Esophagus squamous epithelium (tissue), 5 donors: ENCODE measurements at places on chromosomes 11 and 22. TPM values are rescaled to one million over a fixed set of nuclear protein-coding genes. Genes with fewer than 3 reads are reported as not detected.

DNA sequence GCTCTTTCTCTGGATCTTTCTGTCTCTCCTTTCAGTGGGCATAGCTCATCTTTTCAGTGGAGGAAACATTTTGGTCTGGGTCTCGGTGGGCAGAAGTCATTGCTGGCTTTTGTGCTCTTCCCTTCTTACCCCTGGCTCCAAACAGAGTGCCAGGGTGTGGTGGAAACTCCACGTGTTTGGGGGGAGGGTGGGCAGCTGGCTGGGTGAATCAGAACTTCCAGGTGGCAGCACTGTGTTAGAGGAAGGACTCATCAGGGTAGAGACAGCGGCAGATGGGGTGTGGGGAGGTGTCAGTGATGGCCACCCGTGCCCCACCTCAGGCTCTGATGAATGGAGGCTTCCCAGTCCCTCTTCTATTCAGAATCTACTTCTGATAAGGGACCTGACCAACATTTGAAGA lies 114.0 kb downstream of the GRIK4 start:
- DNase-seq, result no peak

GRCh38 chr11:129308241-129308865 lies 67.3 kb upstream of the BARX2 start:
- no peak for DNase-seq

GRCh38 chr11:2453436-2453835 lies 8.6 kb downstream of the KCNQ1 start:
- no peak for DNase-seq

GRCh38 chr11:64314805-64315561 lies 2.4 kb downstream of the TRMT112 start:
- DNase-seq, result no peak

DNA sequence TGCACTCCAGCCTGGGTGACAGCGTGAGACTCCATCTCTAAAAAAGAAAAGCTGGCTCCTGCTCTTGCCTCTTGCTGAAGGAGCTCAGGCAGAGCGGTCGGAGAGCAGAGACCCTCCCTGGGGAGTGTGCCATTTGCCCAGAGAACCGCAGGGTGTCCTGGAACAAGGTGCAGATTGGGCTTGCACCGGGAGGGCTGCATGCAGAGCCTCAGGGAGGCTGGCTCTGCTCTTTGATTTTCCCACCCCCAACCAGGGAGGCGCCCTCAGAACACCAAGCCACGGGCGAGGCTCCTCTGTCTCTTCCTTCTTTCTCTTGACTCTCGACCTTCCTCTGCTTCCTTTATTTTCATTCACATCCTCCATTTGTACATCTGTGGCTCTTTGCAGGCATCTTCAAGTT lies 889.1 kb downstream of the OPCML start:
- DNase-seq, result no peak

- DNase-seq, result no peak
Observed at GRCh38 chr22:35478633-35479107, 62.0 kb upstream of the RASD2 start.

GRCh38 chr22:48018346-48018745 lies 1255.9 kb downstream of the TBC1D22A start:
- no peak for DNase-seq

DNA sequence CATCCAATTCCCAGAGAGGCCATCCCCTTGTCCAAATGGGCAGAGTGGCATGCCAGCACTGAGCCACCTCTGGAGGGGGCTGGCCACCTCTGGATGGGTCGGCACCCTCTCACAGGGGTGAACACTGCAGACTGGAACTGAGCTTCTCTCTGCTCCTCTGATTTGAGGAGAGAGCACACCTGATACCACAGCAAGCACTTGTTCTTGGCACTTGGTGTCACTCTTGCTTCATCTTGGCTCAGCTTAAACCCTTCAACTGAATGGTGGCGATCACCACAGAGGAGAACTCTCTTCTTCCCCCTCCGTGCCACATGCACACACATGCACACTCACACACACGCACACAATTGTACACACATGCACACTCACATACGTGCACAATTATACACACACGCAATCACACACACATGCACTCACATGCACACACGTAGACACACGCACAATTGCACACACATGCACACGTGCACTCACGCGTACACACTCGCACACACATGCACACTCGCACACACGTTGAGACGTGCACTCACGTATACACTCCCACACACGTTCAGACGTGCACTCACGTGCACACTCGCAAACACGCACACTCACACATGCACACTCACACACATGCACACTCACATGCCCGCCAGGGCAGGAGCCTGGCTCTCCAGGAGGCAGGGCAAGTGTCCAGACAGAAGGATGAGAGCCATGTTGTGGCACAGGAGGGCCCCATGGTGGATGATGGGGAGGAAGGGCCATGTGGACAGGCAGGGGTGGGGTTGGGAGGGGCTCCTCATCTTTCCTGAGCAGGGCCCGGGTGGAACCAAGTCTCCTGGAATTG lies 23.4 kb downstream of the OVOL1 start:
- DNase-seq, result no peak

The KCNJ11 gene
- 1.0 TPM for total RNA-seq

GRCh38 chr11:39412117-39412516 lies 2047.3 kb downstream of the LRRC4C start:
- DNase-seq, result no peak

The ANO1 gene
- total RNA-seq, result 12.7 TPM

- no peak for DNase-seq
Observed at GRCh38 chr22:19879992-19880785, 25.5 kb upstream of the GNB1L start.

DNA sequence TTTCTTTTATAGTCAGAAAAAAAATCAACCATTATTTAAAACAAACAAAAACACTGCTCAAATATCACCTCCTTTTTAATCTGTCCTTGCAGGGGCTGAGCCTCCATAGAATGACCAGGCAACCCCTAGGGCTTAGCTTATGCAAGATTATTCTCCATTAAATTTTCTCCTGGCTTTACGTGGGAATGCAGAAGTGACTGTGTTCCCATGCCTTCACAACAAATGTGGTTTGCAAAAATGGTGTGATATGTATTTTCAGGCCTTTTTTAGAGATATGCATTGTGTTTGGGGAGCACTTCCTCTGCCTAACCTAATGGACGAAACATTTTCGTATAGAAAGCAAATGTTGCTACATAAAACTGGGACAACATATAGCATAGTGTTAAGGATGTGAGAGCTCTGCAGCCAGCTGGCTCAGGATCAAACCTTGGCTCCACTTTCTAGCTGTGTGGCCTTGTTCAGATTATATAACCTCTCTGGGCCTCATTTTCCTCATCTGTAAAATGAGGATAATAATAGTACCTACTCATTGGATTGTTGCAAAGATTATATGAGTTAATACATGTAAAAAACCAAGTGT lies 82.6 kb downstream of the PARVA start:
- DNase-seq, result no peak

The MYO7A gene
- 1.3 TPM for total RNA-seq

The ARHGAP20 gene
- total RNA-seq, result 3.3 TPM

DNA sequence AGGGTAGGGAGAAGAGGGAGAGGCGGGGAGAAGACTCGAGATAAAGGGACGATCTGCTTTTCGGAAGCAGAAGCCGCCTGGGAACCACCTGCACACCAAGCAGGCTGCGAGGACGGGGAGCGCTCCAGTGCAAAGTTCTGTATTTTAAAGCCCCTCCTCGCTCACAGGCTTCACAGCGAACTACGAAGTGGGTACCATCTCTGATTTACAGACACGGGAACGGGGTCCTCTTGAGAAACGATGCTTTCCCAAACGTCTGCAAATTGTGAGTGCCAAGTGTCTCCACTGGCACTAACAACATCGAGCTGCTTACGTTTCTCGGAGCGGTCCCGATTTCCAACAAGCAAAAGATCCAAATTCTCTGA lies 700 bp upstream of the STX3 start:
- no peak for DNase-seq

The BARX2 gene
- 65.0 TPM for total RNA-seq

DNA sequence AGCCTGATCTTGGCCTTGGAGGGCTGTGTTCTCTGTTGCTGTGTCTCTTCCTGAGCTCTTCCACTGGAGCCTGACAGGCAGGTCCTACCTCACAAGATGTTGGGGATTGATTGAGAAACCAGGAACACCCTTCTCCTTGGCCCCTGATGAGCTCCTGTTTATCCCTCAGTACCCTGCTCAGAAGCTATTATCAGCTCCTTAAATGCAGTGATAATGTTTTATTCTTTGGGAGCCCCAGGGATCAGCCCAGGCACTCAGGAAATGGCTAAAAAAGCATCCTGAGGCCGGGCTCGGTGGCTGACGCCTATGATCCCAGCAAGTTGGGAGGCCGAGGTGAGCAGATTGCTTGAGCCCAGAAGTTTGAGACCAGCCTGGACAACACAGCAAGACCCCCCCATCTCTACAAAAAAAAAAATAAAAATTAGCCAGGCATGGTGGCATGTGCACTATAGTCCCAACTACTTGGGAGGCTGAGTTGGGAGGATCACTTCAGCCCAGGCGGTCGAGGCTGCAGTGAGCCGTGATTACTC lies 4.9 kb upstream of the PHLDA2 start:
- DNase-seq, result no peak

- DNase-seq, result no peak
Observed at GRCh38 chr22:29359469-29359868, 28.9 kb downstream of the AP1B1 start.

DNA sequence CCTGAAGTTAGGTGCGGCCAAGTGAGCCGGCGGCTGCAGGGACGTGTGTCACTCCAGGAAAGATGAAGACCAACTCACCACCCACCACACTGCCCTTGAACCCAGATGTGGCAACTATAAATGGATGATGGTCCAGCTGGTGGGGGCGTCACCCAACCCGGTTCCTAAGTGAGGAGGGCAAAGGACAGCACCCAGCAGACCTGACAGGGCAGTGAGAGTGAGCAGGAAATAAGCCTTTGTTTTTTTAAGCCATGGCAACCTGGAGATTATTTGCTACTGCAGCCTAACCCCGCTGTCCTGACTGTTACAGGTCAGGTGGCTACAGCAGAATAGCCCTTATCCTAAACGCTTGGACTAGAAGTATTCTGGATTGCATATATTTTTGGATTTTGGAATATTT lies 228.9 kb downstream of the CTTN start:
- DNase-seq, result no peak

DNA sequence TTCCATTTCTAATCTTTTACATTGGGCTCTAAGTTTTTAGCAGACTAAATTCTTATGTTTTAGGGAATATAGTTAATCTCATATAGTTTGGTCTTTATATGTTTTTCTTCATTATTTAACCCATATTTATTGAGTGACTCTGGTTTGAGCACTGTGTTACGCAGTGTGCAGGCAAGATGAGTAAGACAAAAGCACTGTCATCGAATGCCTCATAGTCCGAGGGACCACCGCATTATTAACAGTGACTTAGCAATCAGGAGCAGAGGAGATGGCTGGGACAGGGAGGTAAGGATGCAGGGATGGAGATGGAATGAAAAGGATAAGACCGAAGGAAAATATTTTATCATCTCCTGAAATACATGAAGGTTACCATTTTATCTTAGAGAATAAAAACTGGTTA lies 65.2 kb upstream of the CTSC start:
- DNase-seq, result no peak

DNA sequence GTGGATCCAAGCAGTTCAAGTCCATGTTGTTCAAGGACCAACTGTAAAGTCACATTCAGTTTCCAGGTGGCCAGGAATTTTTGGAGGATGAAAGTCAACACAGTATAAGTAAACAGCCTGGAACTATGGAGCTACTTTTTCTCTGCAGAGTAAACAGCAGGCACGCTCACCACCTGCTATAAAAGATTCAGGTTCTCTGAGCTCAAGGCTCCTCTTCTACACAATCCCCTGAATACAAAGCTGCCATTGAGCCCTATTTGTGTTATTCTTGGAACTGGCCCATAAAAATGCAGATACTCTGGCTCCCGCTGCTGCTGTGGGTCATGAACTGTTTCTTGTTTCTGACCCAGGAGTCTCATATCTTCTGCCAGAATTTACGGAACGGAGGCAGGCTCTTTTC lies 56.9 kb upstream of the PRR5 start:
- DNase-seq, result no peak
